ENCODE measurements at places on chromosomes 5 and 9. TPM values are rescaled to one million over a fixed set of nuclear protein-coding genes. Genes with fewer than 3 reads are reported as not detected.

- H3K4me3 ChIP-seq: no peak overlapping the region
- H3K27me3 ChIP-seq: no peaks in the 10 kb centered on the region
- no peak for DNase-seq
- no peaks in the 10 kb centered on the region for H3K4me1 ChIP-seq
These were observed 23.6 kb downstream of the ABHD17B start for GRCh38 chr9:71887362-71887761.

DNA sequence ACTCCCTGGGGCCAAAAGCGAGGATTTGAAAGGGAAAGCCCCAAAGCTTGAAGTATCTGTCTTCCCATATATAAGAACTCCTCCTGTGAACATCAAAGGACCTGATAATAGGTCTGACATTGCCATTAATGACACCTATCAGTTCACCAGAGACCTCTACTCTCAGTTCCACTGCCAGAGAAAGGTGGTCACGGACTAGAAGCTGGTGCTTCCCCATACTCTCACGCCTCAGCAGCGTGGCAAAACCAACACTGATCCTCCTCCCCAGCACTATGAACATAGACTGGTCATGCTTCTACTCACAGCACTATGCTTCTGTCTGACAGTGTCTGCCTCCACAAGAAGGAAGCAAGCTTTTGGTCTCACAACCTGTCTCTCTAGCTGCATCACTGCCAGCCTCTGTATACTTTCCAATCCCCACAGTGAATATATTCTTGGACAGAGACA is 37.9 kb downstream of the NRG2 start:
- H3K36me3 ChIP-seq: no peaks in the 10 kb centered on the region
- H3K27me3 ChIP-seq: no peaks in the 10 kb centered on the region
- no peak overlapping the region for H3K27ac ChIP-seq
- H3K4me3 ChIP-seq: no peak overlapping the region
- no peak for DNase-seq
- no peaks in the 10 kb centered on the region for H3K4me1 ChIP-seq

DNA sequence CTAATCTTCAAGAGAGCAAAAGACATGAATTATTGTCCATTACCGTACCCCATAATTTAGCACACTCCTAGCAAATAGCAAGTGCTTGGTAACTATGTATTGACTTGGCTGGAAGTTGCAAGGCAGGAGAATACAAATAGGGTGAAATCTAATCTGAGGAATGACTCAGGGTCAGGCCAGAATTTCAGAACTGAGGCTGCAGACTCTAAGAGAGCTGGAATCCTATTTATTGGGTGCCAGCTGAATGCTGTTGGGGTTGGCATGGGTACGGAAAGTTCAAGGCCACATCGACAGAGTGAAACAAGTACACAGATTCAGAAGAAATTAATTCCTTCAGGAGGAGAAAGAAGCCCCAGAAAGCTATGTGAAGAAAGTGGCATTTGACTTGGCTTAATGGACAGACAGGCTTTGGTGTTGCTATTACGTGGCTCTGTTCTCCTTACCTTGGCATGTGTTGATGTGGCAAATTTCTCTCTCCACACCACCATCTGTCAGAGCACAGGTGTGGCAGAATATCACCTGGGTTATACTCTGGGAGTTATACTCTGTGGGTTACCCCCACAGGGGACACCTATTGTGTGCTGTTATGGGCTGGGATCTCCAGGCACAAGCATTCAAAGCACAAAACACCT is 20.9 kb upstream of the ASTN2 start:
- H3K27me3 ChIP-seq: no peaks in the 10 kb centered on the region
- no peaks in the 10 kb centered on the region for H3K4me1 ChIP-seq
- H3K4me3 ChIP-seq: no peak overlapping the region
- no peak overlapping the region for H3K27ac ChIP-seq
- H3K36me3 ChIP-seq: no peaks in the 10 kb centered on the region
- no peak for DNase-seq

GRCh38 chr9:121596515-121596914 is 54.9 kb upstream of the DAB2IP start:
- no peak overlapping the region for H3K27ac ChIP-seq
- H3K36me3 ChIP-seq: peaks cover 11% of the 10 kb centered on the region
- H3K4me1 ChIP-seq: no peaks in the 10 kb centered on the region
- no peaks in the 10 kb centered on the region for H3K27me3 ChIP-seq

GRCh38 chr9:87156247-87156646 is 208.9 kb upstream of the GAS1 start:
- H3K36me3 ChIP-seq: no peaks in the 10 kb centered on the region
- H3K27me3 ChIP-seq: no peaks in the 10 kb centered on the region
- H3K4me3 ChIP-seq: no peak overlapping the region
- no peak overlapping the region for H3K27ac ChIP-seq
- DNase-seq: no peak

DNA sequence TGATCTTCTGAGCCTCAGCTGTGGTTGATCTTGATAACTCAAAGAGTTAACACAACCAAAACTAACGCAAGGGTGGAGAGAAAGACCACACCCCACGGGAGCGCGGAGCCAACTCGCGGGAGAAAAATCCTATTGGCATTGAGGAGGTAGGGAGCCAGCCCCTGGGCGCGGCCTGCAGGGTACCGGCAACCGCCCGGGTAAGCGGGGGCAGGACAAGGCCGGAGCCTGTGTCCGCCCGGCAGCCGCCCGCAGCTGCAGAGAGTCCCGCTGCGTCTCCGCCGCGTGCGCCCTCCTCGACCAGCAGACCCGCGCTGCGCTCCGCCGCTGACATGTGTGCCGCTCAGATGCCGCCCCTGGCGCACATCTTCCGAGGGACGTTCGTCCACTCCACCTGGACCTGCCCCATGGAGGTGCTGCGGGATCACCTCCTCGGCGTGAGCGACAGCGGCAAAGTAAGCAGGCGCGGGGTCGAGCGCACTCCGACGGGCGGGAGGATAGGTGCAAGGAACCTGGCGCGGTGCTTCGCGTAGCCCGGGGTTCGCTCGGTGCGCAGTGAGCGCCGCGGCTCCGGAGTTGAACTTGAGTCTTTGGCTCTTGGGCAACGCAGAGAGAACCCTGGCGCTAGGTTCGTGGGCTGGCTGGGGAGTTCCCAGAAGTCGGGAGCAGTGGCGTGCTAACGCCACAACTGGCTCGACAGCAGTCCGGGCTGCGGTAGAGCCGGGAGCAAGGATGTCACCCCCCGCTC is at the start of gene GDA:
GDA (plus strand) TSS at position 210 of the 745 bp plus-strand sequence; CDS start at position 330, 120 bp downstream.
- H3K27me3 ChIP-seq: peaks cover 18% of the 10 kb centered on the region
- peak within 1 kb of the TSS; percentile 84 for H3K4me3 ChIP-seq
- peak; percentile 42 for DNase-seq
- H3K27ac ChIP-seq: no peak within 1 kb of the TSS

- DNase-seq: no peak
- H3K4me1 ChIP-seq: no peaks in the 10 kb centered on the region
- no peak overlapping the region for H3K27ac ChIP-seq
- H3K4me3 ChIP-seq: no peak overlapping the region
- peaks cover 34% of the 10 kb centered on the region for H3K36me3 ChIP-seq
- no peaks in the 10 kb centered on the region for H3K27me3 ChIP-seq
These were observed 90.1 kb upstream of the PCAT7 start for GRCh38 chr9:94464790-94465189.

DNA sequence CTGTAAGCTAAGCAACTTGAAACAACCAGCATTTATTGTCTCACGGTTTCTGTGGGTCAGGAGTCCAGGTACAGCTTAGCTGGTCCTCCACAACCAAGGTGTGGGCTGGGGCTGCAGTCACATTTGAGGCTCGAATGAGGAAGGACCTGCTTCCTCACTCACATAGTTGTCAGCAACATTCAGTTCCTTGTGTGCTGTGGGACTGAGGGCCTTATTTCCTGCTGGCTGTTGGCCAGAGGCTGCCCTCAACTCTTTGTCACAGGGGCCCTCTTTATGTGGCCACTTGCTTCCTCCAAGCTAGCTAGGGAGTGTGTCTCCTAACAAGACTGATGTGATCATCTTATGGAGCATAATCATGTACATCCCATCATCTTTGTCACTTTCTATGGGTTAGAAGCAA is 29.2 kb upstream of the SEMA4D start:
- no peak for DNase-seq
- no peaks in the 10 kb centered on the region for H3K36me3 ChIP-seq
- no peaks in the 10 kb centered on the region for H3K27me3 ChIP-seq

DNA sequence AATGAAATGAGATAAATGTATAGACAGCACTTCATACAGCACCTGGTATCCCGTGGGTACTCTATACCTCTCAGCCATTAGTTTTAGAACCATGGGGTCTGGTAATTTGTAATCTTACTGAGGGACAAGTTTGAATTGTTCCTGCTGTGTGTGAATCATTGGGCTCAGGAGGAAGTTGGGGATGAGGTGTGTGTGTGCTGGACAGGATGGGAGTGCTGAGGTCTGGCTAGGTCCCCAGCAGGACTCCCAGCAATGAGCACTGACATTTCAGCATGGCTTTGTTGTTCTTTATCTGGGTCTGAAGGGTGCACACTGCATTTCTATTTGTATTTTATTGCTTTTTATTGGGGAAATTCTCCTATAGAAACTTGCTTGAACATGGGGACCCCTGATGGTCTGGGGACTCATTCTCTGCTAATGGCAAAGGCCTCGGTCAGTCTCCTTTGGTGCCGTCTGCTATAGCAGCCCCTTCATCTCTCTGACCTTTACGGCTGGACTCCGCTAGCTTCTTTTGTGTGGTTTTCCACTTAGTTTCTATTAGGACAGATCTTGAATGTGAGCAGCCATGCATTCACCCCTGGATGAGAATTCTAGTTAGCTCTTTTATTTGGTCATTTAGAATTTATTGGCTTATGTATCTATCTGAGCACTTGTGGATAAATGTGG is 98.1 kb downstream of the SREK1 start:
- no peaks in the 10 kb centered on the region for H3K27me3 ChIP-seq
- H3K36me3 ChIP-seq: no peaks in the 10 kb centered on the region
- DNase-seq: no peak
- H3K4me1 ChIP-seq: no peaks in the 10 kb centered on the region
- H3K27ac ChIP-seq: no peak overlapping the region

- H3K4me3 ChIP-seq: no peak overlapping the region
- H3K27ac ChIP-seq: no peak overlapping the region
- no peaks in the 10 kb centered on the region for H3K27me3 ChIP-seq
- no peaks in the 10 kb centered on the region for H3K36me3 ChIP-seq
- no peak for DNase-seq
- no peaks in the 10 kb centered on the region for H3K4me1 ChIP-seq
These were observed 84.0 kb downstream of the SEC61B start for GRCh38 chr9:99305820-99306811.

DNA sequence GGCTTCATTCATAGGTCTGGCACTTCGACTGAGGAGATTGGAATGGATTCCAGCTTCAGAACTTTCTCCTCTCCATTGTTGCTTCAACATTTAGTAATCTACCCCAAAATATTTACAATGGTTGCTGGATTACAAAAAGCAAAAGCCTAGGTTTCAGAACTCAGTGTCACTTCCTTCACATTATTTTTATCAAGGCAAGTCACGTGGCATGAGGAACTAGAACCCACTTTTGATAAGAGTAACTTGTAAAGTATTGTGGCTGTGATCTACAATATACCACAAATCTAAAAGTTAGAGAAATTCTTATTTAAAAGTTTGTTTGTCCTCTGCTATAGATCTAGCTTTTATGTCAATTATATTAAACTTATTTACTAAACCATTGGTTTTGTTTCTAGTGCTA is 39.7 kb upstream of the ANKDD1B start:
- DNase-seq: no peak
- H3K27ac ChIP-seq: no peak overlapping the region
- H3K4me3 ChIP-seq: no peak overlapping the region
- H3K4me1 ChIP-seq: no peaks in the 10 kb centered on the region
- no peaks in the 10 kb centered on the region for H3K27me3 ChIP-seq
- H3K36me3 ChIP-seq: peaks cover under 1% of the 10 kb centered on the region

GRCh38 chr5:138180841-138181240 is 1.9 kb downstream of the KIF20A start:
- H3K27me3 ChIP-seq: no peaks in the 10 kb centered on the region
- DNase-seq: no peak
- peak overlapping the region; percentile 17 for H3K4me3 ChIP-seq
- no peak overlapping the region for H3K27ac ChIP-seq

DNA sequence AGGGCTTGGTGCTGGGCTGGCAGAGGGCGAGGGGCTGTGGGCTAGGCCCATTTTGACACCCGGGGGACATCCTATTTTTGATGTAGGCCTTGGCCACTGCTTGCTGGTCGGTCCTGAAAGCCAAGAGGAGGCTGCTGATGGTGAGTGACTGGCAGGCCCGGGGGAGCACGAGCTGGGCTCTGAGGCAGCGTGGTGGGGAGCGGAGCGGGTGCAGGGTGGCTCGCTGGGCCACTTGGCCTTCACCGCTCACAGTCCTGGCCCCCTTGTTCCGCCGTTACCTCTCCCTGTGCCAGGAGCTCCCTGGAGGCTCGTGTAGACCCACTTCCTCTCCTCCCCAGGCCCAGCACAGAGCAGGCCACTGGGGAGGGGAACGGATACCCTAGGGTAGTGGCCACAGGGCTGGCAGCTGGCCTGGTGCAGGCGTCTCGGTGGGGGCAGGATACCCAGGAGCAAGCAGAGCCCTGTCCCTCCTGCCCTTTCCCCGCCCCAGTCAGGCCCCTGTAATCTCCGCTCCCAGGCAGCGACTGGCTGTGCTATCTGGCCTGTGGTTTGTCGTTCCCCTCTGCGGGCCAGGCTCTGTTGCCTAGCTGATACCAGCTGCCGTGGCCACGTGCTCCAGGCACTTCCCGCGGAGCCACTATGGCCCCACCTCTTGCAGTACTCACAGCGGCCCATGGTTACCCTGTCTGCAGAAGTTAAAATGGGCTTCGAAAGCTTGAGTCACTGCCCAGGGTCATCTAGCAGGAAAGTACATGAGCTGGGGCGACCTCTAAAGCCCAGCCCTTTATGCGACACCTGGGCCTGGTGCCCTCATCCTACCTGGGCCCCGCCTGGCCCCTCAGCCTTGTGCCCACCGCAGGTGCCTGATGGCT is 11.7 kb upstream of the DOLPP1 start:
- peaks cover 18% of the 10 kb centered on the region for H3K36me3 ChIP-seq
- peaks cover 5% of the 10 kb centered on the region for H3K4me1 ChIP-seq
- no peak overlapping the region for H3K27ac ChIP-seq
- DNase-seq: no peak

GRCh38 chr9:91033270-91033669 is 231.7 kb downstream of the SYK start:
- DNase-seq: no peak
- no peaks in the 10 kb centered on the region for H3K27me3 ChIP-seq
- no peaks in the 10 kb centered on the region for H3K4me1 ChIP-seq
- no peak overlapping the region for H3K4me3 ChIP-seq
- no peak overlapping the region for H3K27ac ChIP-seq

- no peak overlapping the region for H3K27ac ChIP-seq
- DNase-seq: no peak
- 0 out of 2 replicates have a peak, but pooled peaks cover 3% of the 10 kb centered on the region for H3K4me1 ChIP-seq
- peaks cover 14% of the 10 kb centered on the region for H3K36me3 ChIP-seq
- no peaks in the 10 kb centered on the region for H3K27me3 ChIP-seq
These were observed 186.3 kb downstream of the MARCHF11 start for GRCh38 chr5:15993334-15993733.

ORM2 gene
- 1.4 TPM for total RNA-seq

OR1J2 gene
- not detected for total RNA-seq

SLC45A2 gene
- total RNA-seq: not detected

CDH6 gene
- total RNA-seq: 10.8 TPM

CENPK gene
- 41.6 TPM for total RNA-seq

Measured in H9 (cell line).